Activated CD4-positive, alpha-beta T cell treated with anti-CD3 and anti-CD28 coated beads, Interleukin-2, amount 10 ng/mL, durations not matched to agents 24 days and 14 days (primary cell): ENCODE measurements at places on chromosomes 12 and 14. TPM values are rescaled to one million over a fixed set of nuclear protein-coding genes. Genes with fewer than 3 reads are reported as not detected.

The MAP3K9 gene
- total RNA-seq, result 4.2 TPM in 2 replicates

The NYNRIN gene
- not detected in 2 replicates for total RNA-seq

The CCDC175 gene
- total RNA-seq, result not detected in 2 replicates

The BDKRB1 gene
- total RNA-seq, result not detected in 2 replicates

The ERP29 gene
- total RNA-seq, result 56.6 and 60.9 TPM in 2 replicates

The VRTN gene
- total RNA-seq, result not detected in 2 replicates

The SEL1L gene
- total RNA-seq, result 57.4 and 58.8 TPM in 2 replicates

The IGFBP6 gene
- total RNA-seq, result not detected in 2 replicates

The C1S gene
- total RNA-seq, result 1.9 and 2.6 TPM in 2 replicates

The KLRF1 gene
- total RNA-seq, result not detected in 2 replicates

The BCAT1 gene
- total RNA-seq, result 49.7 and 51.9 TPM in 2 replicates

The STON2 gene
- 0.14 and 0.30 TPM in 2 replicates for total RNA-seq

The CPNE6 gene
- not detected in 2 replicates for total RNA-seq
